Cortex of kidney (tissue), 1 donor: ENCODE measurements at places on chromosomes 1 and 21.

- DNase-seq, result no peak
Observed at GRCh38 chr1:95018602-95019369, 54.0 kb downstream of the ALG14 start.

DNA sequence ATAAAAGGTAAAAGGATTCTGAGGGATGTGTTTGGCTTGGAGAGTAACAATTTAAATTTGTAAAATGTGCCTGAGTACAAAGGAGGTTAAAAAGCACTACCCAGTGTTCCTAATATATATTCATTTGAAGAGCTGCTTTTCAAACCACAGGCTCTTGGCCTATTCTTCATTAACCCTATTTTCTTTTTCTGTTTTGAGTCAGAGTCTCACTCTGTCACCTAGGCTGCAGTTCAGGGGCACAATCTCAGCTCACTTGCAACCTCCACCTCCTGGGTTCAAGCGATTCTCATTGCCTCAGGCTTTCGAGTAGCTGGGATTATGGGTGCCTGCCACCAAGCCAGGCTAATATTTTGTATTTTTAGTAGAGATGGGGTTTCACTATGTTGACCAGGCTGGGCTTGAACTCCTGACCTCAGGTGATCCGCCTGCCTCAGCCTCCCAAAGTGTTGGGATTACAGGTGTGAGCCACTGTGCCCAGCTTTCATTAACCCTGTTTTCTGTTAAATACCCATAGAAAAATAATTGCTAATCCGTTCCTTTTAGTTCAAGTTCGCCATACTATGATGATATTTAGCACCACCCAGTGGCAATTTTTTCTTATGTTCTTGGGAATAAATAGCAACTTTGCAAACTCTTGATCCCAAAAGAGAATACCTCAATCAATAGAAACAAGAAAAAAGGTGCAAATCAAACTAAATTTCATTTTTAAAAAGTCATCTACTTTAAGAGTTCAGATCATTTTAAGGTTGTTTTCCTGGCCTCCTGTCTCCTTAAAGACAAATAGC is 30.5 kb downstream of the ZBTB8OS start:
- no peak for DNase-seq

GRCh38 chr1:172931761-172932160 is 119.0 kb downstream of the TNFSF18 start:
- no peak for DNase-seq

DNA sequence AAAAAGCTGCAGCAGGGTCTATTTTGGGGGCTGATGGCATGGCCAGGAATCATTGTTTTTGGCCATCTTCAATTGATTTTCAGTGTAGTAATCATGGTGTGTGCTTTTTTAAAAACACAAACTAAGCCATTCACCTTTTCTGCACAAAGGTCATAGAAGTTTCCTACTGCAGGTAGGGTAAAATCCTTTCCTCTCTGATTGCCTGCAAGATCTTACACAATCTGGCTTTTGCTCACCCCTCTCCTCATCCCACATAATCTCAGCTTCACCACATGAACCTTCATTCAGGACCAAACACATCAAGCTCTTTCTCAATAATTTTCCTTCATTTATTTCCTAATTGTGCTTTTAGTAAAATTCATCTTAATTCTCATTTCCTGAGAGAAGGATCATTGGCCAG is 38.3 kb upstream of the GBP5 start:
- no peak for DNase-seq

DNA sequence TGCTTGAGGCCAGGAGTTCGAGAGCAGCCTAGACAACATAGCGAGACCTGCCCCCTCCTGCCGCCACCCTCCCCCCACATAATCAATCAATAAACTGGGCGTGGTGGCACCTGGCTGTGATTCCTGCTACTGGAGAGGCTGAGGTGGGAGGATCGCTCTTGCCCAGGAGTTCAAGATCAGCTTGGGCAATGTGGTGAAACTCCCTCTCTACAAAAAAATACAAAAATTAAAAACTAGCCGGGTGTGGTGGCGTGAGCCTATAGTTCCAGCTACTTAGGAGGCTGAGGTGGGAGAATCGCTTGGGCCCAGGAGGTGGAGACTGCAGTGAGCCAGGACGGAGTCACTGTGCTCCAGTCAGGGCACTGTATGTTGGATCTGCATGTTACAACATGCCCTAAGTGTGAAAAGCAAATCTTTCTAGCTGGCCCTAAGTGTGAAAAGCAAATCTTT is 7.0 kb upstream of the MDM4 start:
- no peak for DNase-seq
